ENCODE measurements at places on chromosomes 3 and 15. TPM values are rescaled to one million over a fixed set of nuclear protein-coding genes. Genes with fewer than 3 reads are reported as not detected.
A peak's percentile ranks its signal among the peaks of the same experiment; 100 is the strongest.

- peaks cover 39% of the 10 kb centered on the region for H3K4me1 ChIP-seq
- DNase-seq: peak; percentile 78
- H3K27ac ChIP-seq: peak overlapping the region; percentile 89
- no peaks in the 10 kb centered on the region for H3K27me3 ChIP-seq
- peak overlapping the region; percentile 71 for H3K4me3 ChIP-seq
Observed at GRCh38 chr15:94287794-94288246, 56.5 kb downstream of the MCTP2 start.

GRCh38 chr15:51708013-51708412 is 26.7 kb downstream of the SCG3 start:
- no peak overlapping the region for H3K4me3 ChIP-seq
- H3K27ac ChIP-seq: no peak overlapping the region
- H3K27me3 ChIP-seq: peaks cover 1% of the 10 kb centered on the region
- DNase-seq: no peak

DNA sequence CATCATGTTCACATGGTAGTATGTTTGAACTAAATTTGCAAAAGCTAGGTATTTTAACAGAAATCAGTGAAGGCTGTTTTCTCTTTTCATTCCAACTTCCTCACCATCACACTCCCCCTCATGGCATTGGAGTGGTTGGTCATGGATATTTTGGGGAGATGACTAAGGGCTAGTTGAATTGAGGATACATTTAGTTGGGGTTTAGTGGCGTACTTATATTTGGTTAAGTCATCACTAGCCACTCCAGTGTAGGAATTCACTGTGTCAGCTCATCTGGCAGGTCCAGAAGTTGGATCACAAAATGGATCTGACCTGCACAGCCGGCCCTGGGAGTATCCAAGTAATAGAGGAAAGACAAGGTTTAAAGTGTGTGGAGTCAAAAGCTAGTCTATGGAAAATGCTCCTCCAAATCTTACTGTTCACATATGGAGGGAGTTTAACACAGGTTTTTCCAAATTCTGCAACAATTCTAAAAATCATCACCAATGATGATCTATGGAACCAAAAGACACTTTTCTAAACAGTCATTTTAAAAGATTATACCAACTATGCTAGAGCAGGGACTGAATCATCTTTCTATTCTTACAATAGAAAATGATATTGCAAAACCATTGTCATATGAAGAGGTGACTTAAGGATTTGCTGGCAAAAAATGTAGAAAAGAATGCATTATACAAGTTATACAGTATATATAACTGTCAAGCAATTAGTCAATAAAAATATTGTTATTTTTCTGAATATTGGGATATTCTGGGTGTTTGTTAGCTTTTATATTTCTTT is 247.8 kb upstream of the PEX5L start:
- no peaks in the 10 kb centered on the region for H3K36me3 ChIP-seq
- no peak overlapping the region for H3K27ac ChIP-seq
- no peak for DNase-seq
- H3K4me1 ChIP-seq: no peaks in the 10 kb centered on the region
- no peak overlapping the region for H3K4me3 ChIP-seq
- no peaks in the 10 kb centered on the region for H3K27me3 ChIP-seq

DNA sequence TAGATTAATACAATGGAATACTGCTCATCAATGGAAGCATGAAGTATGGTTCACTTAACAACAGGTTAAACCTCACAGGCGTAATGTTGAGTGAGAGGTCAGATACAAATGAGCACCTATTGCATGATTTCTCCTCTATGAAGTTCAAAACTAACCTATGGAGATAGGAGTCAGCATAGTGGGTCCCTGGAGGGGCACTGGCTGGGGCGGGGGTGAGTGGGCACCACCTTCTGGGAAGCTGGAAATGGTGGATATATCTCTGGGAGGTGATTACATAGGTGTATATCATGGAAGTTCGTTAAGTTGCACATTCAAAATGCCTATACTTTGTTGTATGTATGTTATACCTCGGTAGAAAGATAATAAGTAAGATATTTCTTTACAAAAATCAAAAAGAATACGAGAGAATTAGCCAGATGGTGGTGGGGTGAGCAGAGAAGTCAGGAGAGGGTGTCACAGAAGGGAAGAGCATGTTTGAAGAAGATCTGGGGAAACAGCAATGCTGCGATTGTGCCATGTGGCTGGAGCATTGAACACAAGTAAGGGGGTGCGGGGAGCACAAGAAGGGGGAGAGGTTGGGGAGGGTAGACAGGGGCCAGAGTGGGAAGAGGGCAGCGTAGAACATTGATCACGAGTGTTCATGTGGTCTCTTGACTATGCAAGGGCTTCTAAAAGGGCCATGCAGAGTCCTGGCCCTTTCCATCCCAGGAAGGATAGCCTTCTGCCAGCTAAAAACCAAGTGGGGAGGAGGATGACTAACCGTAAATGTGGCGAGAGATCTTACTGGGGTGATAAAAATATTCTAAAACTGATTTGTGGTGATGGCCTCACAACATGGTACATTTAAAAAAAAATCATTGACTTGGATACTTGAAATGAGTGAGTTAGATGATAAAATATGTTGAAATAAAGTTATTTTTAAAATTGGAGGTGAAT is 30.2 kb downstream of the ITGA11 start:
- no peaks in the 10 kb centered on the region for H3K36me3 ChIP-seq
- H3K4me1 ChIP-seq: no peaks in the 10 kb centered on the region
- H3K27me3 ChIP-seq: peaks cover 2% of the 10 kb centered on the region
- H3K4me3 ChIP-seq: no peak overlapping the region

- peaks cover 1% of the 10 kb centered on the region for H3K36me3 ChIP-seq
- peaks cover 9% of the 10 kb centered on the region for H3K27me3 ChIP-seq
- no peaks in the 10 kb centered on the region for H3K4me1 ChIP-seq
- H3K4me3 ChIP-seq: no peak overlapping the region
- no peak for DNase-seq
- H3K27ac ChIP-seq: no peak overlapping the region
Observed at GRCh38 chr3:128547368-128547987, 54.5 kb upstream of the GATA2 start.

GRCh38 chr15:63191895-63192618 is 2.7 kb downstream of the RAB8B start:
- no peaks in the 10 kb centered on the region for H3K27me3 ChIP-seq
- peak overlapping the region; percentile 93 for H3K27ac ChIP-seq
- H3K4me1 ChIP-seq: peaks cover 53% of the 10 kb centered on the region
- H3K36me3 ChIP-seq: peaks cover 57% of the 10 kb centered on the region
- peak overlapping the region; percentile 89 for H3K4me3 ChIP-seq

DNA sequence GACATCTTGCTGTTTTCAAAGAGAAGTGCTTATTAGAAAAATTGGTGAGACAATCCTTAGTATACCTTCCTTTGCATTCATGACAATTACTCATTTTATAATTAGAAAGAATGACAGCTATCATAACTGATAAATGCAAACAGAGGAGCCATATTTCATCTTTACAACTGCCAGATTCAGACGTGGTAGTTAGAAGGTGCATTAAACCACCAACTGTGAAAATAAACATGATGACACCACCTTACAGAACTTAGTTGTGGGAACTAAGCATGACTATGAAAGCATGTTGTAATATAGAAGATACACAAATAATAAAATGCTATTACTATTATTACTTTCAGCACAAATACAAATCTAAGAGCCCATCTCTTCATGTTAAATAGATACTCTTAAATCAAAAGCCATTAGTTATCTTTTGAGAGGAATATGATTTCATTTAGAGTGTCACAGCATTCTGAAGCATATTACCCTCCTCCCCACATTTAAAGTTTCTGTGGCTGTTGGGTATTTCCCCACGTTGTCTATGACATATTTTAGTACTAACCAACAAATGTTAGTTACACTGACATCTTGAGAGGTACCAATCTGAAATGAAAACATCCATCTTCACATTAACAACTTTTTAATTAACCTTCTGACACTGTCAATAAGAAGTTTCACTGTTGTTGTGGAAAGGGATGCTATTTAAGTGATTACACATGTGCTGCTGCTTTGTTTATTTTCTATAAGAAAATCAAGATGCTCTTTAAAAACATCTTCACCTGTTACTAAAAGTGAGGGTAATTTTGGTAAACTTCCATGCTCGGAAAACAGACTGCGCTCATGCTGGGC is 163.8 kb downstream of the LSAMP start:
- H3K4me1 ChIP-seq: no peaks in the 10 kb centered on the region
- no peak overlapping the region for H3K27ac ChIP-seq
- no peaks in the 10 kb centered on the region for H3K36me3 ChIP-seq

GRCh38 chr3:98612996-98613517 is 19.6 kb upstream of the CPOX start:
- no peaks in the 10 kb centered on the region for H3K36me3 ChIP-seq
- H3K27ac ChIP-seq: no peak overlapping the region
- no peak for DNase-seq
- no peaks in the 10 kb centered on the region for H3K27me3 ChIP-seq
- H3K4me1 ChIP-seq: no peaks in the 10 kb centered on the region
- H3K4me3 ChIP-seq: no peak overlapping the region

DNA sequence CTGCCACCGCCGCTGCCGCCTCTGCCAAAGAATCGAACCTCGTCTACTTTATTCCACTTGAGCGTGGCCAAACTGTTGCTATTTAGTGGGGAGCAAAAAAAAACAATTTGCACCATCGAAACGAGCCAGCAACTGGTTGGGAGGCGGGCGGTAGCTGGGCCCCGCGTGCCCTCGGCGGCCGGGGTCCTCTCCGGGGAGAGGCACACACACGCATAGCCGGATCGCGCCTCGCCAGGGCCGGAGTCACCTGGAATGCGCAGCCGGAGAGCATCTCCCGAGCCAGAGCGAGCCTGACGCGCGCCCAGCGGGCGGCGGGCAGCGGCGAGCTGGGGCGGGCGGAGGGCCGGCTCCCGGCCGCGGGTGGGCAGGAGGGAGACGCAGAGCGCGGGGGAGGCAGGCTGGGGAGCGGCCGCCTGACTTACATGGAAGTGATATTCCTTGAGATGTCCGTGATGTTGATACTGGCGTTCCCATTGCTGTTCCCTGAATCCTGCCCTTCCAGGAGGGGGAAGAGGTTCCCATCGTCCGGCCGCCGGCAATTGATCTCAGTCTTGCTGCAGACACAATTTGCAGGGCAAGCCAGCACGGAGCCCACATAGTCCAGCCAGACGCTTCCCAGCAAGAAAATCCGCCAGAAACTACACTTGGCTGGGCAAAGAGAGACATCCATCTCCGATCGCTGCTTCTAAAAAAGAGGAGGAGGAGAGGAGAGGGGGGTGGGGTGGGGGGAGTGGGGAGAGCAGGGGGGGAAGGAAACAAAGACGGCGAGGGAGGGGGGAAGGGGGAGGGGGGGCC is 858 bp downstream of the NTRK3 start:
- DNase-seq: no peak
- no peaks in the 10 kb centered on the region for H3K36me3 ChIP-seq
- peaks cover 59% of the 10 kb centered on the region for H3K27me3 ChIP-seq
- peaks cover 19% of the 10 kb centered on the region for H3K4me1 ChIP-seq
- H3K4me3 ChIP-seq: no peak overlapping the region

DNA sequence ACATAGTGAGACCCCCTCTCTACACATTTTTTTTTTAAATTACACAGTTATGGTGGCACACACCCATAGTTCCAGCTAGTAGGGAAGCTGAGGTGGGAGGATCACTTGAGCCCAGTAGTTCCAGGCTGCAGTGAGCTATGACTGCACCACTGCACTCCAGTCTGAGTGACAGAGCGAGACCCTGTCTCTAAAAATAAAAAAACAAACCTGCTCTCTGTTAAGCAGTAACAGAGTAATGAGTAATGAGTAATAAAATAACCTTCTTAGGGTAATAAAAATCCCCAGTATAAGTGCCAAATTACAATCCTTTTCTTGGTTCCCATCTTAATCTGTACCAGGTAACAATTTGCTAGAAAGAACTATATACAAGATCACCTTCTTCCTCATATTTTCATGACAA is 65.9 kb upstream of the PLXND1 start:
- no peak overlapping the region for H3K4me3 ChIP-seq
- H3K36me3 ChIP-seq: peaks cover 7% of the 10 kb centered on the region
- no peaks in the 10 kb centered on the region for H3K27me3 ChIP-seq
- DNase-seq: no peak
- H3K4me1 ChIP-seq: no peaks in the 10 kb centered on the region

- H3K4me1 ChIP-seq: peaks cover 85% of the 10 kb centered on the region
- H3K4me3 ChIP-seq: no peak overlapping the region
- no peak for DNase-seq
- H3K27ac ChIP-seq: peak overlapping the region; percentile 87
- peaks cover 64% of the 10 kb centered on the region for H3K36me3 ChIP-seq
- H3K27me3 ChIP-seq: no peaks in the 10 kb centered on the region
Observed at GRCh38 chr3:152335273-152335672, 66.5 kb downstream of the MBNL1 start.

GRCh38 chr3:49422379-49423248 is at the start of gene AMT:
Gene AMT (minus strand): TSS chr3:49422473. CDS start chr3:49422450, 23 bp downstream.
- H3K27me3 ChIP-seq: no peaks in the 10 kb centered on the region
- peaks cover 11% of the 10 kb centered on the region for H3K36me3 ChIP-seq
- H3K4me3 ChIP-seq: peak within 1 kb of the TSS; percentile 27

- DNase-seq: no peak
- H3K27ac ChIP-seq: no peak overlapping the region
- H3K36me3 ChIP-seq: peaks cover 3% of the 10 kb centered on the region
Observed at GRCh38 chr15:90512276-90512675, 17.4 kb upstream of the CRTC3 start.

DNA sequence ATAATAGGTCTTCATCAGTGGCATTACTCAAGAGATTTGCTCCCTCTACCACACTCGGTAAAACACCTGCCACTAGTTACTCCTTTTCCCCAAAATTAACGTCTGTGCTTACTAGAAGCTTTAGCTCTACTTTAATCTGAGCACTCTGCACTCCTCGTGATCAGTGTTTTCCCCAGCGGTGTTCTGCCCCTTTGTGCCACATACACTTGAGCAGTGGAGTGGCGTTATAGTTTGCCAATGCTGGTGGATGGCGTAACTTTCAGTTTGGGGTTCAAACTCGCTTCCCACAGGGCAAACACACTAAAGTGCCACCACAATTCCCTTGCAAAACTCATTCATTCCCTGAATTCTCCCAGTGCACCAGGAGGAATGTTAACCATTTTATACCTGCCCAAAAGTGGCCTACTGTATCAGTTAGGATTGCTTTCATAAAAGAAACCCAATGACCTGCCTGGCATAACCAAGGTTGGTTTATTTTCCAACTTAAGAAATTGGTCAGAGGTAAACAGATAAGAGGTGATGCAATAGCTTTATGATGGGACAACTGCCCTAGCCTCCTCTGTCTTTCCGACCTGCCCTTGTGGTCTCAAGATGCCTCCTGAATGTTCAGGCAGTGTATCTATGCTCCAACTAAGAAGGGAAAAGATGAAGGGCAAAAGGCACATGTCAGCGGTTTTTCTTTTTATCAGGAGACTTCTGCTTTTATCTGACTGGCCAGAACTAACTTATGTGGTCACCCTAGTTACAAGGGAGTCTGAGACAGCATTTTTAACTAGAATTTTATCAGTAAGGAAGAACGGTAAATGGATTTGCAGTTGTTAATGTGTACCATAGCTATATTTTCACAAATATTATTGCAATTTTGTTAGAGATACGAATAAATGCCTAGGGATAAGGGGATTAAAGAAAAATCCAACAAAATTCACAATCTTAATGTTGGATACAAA is 83.9 kb downstream of the FSIP1 start:
- no peaks in the 10 kb centered on the region for H3K36me3 ChIP-seq
- no peak overlapping the region for H3K27ac ChIP-seq
- H3K4me1 ChIP-seq: no peaks in the 10 kb centered on the region
- no peaks in the 10 kb centered on the region for H3K27me3 ChIP-seq

- H3K4me3 ChIP-seq: no peak overlapping the region
- no peak overlapping the region for H3K27ac ChIP-seq
- peaks cover under 1% of the 10 kb centered on the region for H3K27me3 ChIP-seq
- no peak for DNase-seq
- H3K36me3 ChIP-seq: no peaks in the 10 kb centered on the region
Observed at GRCh38 chr15:52252781-52253180, 42.8 kb downstream of the MYO5C start.

Gene DTX3L
- total RNA-seq: 22.1 TPM

Gene GRIP2
- total RNA-seq: not detected

Gene EPHA3
- total RNA-seq: not detected

Gene P2RY13
- not detected for total RNA-seq

Gene KBTBD13
- total RNA-seq: not detected

Gene C3orf22
- total RNA-seq: not detected

Gene RNF111
- 28.5 TPM for total RNA-seq

Gene TIMP4
- not detected for total RNA-seq

Data from activated CD8-positive, alpha-beta T cell treated with anti-CD3 and anti-CD28 coated beads for 36 hours (primary cell).